Activated CD4-positive, alpha-beta T cell treated with anti-CD3 and anti-CD28 coated beads, Interleukin-2, amount 10 ng/mL, durations not matched to agents 24 days and 14 days (primary cell): ENCODE measurements at places on chromosomes 2 and 18. TPM values are rescaled to one million over a fixed set of nuclear protein-coding genes. Genes with fewer than 3 reads are reported as not detected.

- no peak for DNase-seq
Measured at GRCh38 chr18:44393406-44393805, 287.3 kb upstream of the SETBP1 start.

- DNase-seq = no peak
Measured at GRCh38 chr2:10157293-10157692, 34.8 kb downstream of the RRM2 start.

Gene CHRNA1
- total RNA-seq = not detected in 2 replicates

Gene LMAN2L
- 6.5 and 7.3 TPM in 2 replicates for total RNA-seq

DNA sequence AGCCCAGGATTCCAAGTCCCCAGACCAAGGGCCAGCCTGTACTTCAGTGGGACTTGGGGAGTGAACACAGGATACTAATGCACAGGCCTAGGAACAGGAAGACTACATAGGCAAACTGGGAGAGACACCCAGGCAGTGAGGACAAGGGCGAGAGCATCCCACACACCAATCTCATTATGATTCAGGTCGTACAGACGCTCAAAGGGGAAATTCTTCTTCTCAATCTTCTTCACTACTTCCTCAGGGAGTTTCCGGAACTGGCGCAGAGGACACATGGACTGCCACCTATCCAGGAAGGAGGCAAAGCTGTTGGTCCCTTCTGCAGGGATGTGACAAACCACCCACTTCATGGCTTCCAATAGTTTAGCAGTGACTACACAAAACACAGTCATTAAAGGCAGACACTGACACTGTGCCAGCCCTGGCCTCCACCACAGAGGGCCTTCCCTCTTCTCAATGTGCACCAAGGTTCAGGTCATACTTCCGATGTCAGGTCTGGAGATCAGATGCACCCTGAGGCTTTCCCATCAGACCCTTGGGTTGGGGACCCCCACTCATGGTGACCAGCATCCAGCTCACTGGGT, 18.0 kb downstream of the SNRNP200 start:
- no peak for DNase-seq

DNA sequence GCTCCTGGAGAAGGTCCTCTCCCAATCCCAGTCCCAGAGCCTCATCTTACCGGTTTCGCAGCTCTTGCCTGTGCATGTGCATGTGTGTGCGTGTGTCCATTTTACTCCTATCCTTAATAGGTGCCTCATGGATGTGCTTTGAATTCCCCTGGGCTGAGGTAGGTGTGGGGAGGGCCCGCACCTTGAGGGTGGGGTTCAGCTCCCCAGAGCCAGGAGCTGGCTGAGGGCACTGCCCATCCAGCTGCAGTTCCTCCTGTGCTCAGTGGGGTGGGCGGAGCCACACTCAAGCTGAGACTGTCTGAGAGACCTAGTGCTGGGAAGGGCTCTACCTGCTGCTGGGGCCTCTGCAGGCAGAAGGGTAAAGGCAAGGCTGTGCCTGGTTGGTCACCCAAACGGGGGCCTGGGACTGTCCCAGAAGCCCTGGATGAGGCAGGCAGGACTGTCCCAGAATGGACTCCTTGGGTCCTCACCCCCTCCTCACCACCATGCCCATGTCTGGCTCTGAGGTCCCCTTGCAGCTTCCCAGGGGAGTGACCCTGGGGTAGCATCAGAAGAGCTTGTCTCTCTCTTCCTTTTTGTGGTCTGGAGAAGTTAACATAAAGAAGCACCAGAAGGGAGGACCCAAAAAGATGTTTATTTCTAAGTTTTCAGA, 8.9 kb downstream of the GDF7 start:
- no peak for DNase-seq

Gene ZSWIM2
- total RNA-seq = not detected in 2 replicates

Gene ANKRD29
- total RNA-seq = not detected in 2 replicates

Gene SEMA4F
- 3.5 and 4.8 TPM in 2 replicates for total RNA-seq

Gene PROM2
- total RNA-seq = 0.54 and 1.4 TPM in 2 replicates

DNA sequence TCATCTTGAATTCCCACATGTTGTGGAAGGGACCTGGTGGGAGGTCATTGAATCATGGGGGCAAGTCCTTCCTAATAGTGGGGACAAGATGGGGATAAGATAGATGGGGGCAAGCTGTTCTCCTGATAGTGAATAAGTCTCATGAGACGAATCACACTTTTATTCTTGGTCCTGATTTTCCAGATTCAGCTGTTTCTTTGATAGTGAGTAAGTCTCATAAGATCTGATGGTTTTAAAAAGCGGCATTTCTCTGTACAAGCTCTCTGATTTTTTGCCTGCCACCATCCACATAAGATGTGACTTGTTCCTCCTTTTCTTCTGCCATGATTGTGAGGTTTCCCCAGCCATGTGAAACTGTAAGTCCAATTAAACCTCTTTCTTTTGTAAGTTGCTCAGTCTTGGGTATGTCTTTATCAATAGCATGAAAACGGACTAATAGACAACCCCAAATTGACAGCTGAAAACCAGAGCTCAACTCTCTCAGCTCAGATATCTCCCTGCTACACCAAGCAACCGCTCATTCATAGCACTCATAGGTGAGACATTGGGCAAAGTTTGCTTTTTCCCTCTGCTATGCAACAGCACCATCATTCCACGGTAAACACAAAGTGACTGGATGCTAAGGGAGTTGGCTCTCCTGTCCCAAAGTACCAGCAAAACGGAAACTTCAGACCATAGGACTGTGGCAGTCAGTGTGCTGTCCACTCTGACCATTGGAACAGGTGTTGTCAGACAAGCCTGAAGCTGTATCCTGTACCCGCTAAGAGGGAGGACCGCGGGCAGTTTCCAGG, 44.9 kb upstream of the TBC1D8 start:
- DNase-seq = no peak

GRCh38 chr2:67994716-67995115, 68.1 kb downstream of the C1D start:
- DNase-seq = no peak

DNA sequence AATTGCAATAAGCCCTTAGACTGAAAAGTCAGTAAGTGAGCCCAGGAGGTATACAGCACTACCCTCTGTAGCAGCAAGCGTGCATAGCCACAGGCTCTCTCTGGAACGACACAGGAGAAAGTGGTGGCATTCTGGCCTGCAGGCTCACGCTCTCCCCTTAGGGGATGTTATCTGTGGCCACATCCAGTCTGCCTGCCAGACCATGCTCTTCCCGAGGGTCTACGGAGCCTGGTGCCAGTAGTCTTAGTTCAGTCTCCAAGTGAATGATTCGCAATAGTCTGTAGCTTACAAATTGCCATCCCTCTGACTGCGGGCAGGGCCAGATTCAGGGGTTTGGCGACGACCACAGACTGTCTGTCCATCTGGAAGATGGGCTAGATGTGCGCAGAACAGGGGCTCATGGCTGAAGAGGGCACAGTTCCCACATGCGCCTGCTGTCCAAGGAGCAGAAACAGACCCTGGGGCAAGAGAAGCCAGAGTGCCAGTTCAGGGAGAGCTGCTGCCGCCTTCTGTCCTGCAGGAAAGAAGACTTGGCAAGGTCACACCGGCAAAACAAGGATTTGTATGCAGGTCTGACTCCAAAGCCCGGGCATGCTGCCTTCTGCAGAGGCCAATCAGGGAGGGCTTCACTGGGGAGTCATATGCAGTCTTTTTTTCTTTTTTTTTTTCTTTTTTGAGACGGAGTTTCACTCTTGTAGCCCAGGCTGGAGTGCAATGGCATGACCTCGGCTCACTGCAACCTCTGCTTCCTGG, 3.5 kb upstream of the KLF11 start:
- DNase-seq = no peak

DNA sequence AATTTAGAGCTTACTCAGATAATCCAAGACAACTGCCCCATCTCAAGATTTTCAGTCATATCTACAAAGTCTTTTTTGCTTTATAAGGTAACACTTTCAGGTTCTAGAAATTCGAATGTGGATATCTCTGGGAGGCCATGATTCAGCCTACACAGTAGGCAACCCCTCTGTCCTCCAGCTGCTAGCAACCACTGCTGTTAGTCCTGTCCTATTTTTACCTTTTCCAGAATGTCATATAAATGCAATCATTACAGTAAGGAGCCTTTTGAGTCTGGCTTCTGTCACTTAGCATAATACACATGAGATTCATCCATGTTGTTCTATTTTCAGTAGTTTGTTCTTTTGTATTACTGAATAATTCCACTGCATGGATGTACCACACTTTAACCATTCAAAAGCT, 28.5 kb upstream of the MARCHF7 start:
- DNase-seq = no peak

- peak; percentile 41 for DNase-seq
Measured at GRCh38 chr2:129698593-129698992, 280.9 kb upstream of the RAB6C start.

- no peak for DNase-seq
Measured at GRCh38 chr2:177532567-177532966, 140.0 kb downstream of the AGPS start.

DNA sequence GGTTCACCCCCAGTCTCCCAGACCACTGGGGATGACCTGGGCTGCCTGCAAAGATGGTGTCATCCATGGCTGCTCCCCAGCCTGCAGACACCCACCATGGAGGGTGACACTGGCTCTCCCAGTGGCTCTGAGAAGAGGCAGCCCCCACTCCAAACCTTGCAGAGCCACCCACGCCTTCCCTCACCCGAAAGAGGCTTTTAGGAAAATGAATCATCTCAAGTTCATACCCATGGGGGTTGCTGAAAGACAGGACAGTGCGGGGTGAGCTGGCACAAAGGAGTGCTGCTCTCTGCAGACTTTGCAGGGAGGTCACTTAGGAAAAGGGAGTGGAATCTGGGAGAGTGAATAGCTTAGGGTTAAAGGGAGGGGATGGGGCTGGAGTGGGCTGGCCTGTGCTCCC, 36.4 kb downstream of the MPHOSPH10 start:
- no peak for DNase-seq

Gene PTPRN
- total RNA-seq = 0.07 TPM in 1 of 2 replicates, not detected in the other

DNA sequence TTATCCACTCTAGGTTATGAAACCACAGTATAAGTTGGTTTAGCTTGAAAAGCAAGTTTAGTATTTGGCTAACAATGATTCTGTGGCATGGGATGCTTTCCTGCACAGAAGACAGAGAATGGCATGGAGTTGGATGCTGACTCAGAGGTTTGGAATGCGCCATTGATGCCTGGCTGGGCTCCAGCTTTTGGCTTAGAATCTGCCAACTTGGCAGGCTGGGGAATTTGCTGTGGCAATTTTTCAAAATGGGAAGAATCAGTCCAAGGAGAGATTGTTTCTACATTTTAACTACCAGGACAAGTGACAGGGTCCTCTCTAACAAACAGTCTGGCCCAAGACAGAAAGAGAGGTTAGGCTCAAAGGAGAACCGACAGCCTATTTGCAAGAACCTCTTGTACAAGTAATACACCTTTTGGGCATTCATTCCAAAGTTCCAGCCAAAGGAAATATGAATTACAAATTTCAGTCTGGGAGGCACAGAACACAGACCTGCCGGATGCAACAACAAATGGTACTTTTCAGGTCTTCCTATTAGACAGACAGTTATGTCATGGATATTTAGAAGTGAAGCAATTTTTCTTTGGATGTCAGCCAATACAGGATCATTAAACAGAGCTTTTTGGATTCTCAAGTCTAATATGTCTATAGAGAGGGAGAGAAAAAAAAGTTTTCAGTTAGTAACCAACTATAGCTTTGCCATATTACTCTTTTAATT, 1027.7 kb downstream of the TMEM182 start:
- no peak for DNase-seq

Gene SERPINB11
- not detected in 2 replicates for total RNA-seq

DNA sequence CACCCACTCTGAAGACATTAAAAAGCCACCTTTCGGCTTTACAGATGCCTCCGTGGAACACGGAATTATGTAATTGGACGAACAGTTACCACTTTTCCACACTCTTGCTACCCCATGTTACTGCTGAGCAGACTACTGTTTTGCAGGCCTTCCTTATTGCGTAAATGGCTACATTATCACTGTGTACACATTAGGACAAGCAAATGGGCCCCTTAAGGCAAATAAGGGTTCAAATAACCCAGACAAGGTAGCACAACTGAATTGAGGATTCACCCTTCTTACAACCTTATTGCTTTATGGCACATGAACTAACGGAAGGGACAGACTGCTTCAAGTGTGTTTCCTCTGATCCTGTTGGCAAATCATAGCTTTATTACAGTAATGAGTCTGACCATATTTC, 832.2 kb upstream of the FANCL start:
- DNase-seq = no peak

GRCh38 chr18:1357724-1358123, 453.1 kb downstream of the ADCYAP1 start:
- no peak for DNase-seq

DNA sequence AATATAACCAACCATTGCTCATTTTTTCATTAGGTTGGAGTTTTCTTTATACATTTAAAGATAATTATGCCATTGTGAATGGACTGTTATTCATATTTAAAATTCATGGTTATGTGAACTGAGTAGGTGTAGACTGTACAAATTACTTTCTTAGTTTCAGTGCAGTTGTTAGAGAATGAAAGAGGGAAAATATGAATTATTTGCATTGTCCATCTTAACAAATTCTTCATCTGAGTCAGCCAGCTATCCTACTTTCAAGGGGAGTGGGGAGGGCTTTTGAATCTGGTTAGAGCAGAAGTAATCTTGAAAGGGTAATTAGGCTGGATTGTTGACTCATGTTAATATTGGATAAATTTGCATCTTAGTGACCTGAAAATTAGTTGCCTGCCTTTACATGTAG, 212.0 kb downstream of the MCFD2 start:
- no peak for DNase-seq

Gene COLEC12
- total RNA-seq = not detected in 2 replicates

DNA sequence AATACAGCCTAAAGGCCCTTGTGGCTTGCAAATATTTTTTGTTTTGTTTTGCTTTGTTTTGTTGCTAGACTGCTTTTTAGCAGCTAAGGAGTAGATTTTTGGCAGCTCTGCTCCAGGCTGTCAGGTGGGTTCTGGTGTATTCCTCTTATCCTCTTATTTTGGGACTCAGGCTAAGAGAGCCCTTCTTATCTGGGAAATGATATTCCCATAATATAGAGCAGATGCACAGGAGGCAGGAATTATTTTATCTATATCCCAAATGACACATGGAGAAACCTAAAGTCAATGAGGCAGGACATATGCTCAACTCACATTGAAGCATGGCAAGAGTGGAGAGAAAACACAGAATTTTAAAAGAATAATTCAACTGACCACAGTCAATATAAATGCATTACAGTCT, 369.6 kb downstream of the RIT2 start:
- no peak for DNase-seq

- DNase-seq = no peak
Measured at GRCh38 chr2:192390401-192390800, 195.7 kb upstream of the TMEFF2 start.

- no peak for DNase-seq
Measured at GRCh38 chr2:189273734-189274133, 94.2 kb upstream of the COL5A2 start.

Gene CNGA3
- not detected in 2 replicates for total RNA-seq

DNA sequence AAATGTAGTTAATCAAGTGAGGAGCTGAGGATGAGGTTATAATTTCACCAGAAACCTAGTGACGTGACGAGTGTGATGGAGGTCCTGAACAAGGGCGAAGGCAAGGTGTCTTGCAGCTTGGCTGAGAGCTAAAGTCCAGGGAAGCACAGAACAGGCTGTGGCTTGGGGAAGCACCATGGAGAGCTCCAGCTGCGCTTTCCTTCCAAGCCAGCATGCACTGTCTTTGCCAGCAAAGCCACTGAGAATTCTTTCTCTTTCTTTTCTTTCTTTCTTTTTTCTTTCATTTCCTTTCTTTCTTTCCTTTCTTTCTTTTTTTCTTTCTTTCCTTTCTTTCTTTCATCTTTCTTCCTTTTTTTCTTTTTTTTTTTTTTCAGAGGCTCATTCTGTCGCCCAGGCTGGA, 239.3 kb downstream of the FBXO15 start:
- DNase-seq = peak; percentile 64
